Thyroid gland (tissue), 4 donors: ENCODE measurements at places on chromosomes 2 and 18.

DNA sequence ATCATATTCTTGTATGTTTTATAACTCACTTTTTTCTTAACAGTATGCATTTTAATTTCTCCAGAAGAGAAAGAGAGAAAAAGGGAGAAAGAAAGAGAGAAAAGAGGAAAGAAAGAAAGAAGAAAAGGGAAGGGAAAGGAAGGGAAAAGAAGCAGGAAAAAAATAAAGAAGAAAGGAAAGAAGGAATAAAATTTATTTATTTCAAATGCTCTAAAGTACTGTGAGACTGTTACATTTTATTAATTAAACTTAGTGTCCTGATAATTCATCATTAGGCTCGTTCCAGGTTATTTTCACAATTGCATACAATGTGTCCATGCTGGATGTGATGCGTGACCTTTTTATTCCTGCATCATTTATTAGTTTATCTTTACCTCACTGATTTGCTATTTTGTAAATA is 1023.4 kb upstream of the KLHL29 start:
- no peaks in the 10 kb centered on the region for H3K27me3 ChIP-seq
- DNase-seq = no peak
- H3K4me3 ChIP-seq = no peak overlapping the region
- no peak overlapping the region for H3K27ac ChIP-seq

DNA sequence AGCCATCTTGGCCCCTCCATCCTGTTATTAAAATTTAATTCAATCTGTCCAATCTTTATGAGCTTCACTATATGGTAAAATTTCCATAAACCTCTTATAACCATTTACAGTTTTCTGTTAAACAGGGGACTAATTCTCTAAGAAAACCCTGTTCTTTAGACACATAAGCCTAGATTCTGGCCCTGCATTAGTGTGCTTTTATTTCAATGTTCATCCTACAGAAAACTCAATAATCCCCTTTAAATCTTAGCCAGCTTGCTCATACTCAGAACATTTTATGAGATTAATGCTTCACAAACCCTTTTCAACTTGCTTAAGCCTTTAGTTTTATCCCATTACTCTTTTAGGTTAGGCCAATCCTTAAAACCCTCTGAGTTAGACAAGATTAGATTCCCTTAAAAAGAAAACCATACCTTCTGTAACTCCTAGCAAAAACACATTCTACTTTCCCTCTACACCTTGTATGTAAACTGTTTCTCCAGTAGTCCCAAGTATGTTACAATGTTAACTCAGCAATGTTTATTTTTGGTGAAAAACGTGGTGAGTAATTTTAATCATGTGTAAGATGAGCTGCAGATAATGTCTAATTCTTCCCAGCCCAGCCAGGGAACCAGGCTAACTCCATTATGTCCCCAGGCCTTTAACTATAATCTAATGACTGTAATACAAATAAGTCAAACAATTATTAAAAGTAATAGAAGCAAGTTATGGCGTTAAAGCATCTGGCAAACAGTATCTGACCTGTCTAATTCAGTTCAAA is 1953.4 kb upstream of the LRRTM1 start:
- no peaks in the 10 kb centered on the region for H3K36me3 ChIP-seq
- H3K4me1 ChIP-seq = no peaks in the 10 kb centered on the region
- no peaks in the 10 kb centered on the region for H3K27me3 ChIP-seq
- H3K4me3 ChIP-seq = no peak overlapping the region
- no peak overlapping the region for H3K27ac ChIP-seq
- no peak for DNase-seq

GRCh38 chr2:67783026-67783425 is 279.8 kb downstream of the C1D start:
- H3K36me3 ChIP-seq = no peaks in the 10 kb centered on the region
- no peak overlapping the region for H3K4me3 ChIP-seq
- H3K27ac ChIP-seq = peak overlapping the region; percentile 69

GRCh38 chr2:95234816-95235215 is 27.5 kb downstream of the ZNF892 start:
- H3K4me1 ChIP-seq = peaks cover 30% of the 10 kb centered on the region
- peak overlapping the region; percentile 5 for H3K27ac ChIP-seq
- H3K27me3 ChIP-seq = no peaks in the 10 kb centered on the region

- peak; percentile 95 for DNase-seq
- peak overlapping the region; percentile 98 for H3K27ac ChIP-seq
- peak overlapping the region; percentile 14 for H3K4me3 ChIP-seq
- H3K4me1 ChIP-seq = peaks cover 89% of the 10 kb centered on the region
- no peaks in the 10 kb centered on the region for H3K27me3 ChIP-seq
These were observed 16.8 kb downstream of the GNLY start for GRCh38 chr2:85710687-85711577.

DNA sequence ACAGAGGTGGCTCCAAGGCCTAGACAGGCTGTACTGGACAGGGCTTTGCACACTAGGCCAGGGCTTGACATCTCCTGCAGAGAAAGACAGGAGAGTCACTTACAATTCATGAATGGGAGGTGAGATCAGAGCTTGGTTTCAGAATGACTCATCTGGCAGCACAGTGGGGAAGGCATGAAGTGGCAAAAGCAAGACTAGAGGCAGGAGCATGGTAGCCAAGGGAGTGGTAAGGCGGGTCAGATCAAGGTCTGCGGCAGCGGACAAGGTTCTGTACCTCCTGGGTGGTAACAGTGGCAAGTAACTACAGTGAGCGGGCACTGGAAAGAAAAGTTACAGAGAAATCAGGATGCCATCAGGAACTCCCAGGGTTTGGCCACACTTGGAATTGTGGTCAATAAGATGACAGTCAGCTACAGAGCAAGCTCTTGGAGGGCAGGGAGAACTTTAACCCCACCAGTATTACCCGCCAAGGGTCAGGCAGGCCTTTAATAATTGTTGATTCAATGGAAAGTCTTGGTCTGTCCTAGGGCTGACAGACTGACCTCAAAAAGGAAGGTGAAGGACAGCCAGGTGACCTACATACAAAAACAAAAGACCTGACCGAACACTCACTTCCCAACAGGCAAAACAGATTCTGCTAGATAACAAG is 5.7 kb downstream of the MCFD2 start:
- peaks cover 38% of the 10 kb centered on the region for H3K36me3 ChIP-seq
- peak; percentile 8 for DNase-seq
- H3K27me3 ChIP-seq = no peaks in the 10 kb centered on the region
- H3K4me3 ChIP-seq = no peak overlapping the region

- H3K4me1 ChIP-seq = no peaks in the 10 kb centered on the region
- no peak overlapping the region for H3K4me3 ChIP-seq
- H3K36me3 ChIP-seq = no peaks in the 10 kb centered on the region
- DNase-seq = no peak
These were observed 147.1 kb downstream of the IKZF2 start for GRCh38 chr2:213004197-213004821.

- H3K4me1 ChIP-seq = no peaks in the 10 kb centered on the region
- no peak overlapping the region for H3K4me3 ChIP-seq
- H3K36me3 ChIP-seq = no peaks in the 10 kb centered on the region
- DNase-seq = no peak
These were observed 413.8 kb downstream of the FBXO15 start for GRCh38 chr18:73733806-73734314.

DNA sequence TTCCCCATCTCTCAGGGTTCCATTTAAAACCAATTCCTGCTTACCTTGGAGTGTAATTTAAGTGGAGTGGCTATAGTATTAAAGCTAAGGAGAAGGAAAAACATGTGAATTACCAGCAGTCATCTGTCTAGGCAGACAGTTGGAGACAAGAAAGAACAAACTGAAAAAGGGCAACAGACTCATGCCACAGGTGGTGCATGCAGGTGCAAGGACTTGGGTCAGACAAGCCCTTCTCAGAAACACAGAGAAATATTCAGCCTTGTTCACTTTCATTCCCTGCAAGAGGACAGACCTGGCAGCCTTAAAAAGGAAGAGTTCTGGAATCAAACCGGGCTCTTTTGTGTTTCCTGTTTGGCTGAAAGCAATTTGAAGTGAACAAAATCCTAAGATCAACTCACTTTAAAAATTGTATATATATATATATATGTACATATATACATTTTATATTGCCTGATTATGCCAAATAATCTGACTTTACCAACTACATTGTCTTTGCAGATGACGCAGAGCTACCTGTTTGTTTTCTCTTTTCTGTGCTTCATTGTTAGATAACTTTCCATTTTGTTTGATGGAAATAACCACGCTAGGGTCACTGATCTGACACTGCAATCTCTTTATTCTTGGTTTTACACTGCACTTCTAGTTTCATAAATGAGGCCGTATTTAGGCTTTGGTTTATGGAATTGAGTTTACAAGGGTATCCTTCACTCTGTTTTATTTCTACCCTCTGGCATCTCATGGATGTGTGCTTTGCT is 35.1 kb upstream of the VPS54 start:
- no peak overlapping the region for H3K27ac ChIP-seq

GRCh38 chr18:49547701-49548100 is 14.2 kb upstream of the LIPG start:
- H3K4me1 ChIP-seq = peaks cover 10% of the 10 kb centered on the region
- H3K36me3 ChIP-seq = no peaks in the 10 kb centered on the region
- H3K27ac ChIP-seq = no peak overlapping the region
- H3K4me3 ChIP-seq = no peak overlapping the region
- DNase-seq = no peak
- H3K27me3 ChIP-seq = no peaks in the 10 kb centered on the region

DNA sequence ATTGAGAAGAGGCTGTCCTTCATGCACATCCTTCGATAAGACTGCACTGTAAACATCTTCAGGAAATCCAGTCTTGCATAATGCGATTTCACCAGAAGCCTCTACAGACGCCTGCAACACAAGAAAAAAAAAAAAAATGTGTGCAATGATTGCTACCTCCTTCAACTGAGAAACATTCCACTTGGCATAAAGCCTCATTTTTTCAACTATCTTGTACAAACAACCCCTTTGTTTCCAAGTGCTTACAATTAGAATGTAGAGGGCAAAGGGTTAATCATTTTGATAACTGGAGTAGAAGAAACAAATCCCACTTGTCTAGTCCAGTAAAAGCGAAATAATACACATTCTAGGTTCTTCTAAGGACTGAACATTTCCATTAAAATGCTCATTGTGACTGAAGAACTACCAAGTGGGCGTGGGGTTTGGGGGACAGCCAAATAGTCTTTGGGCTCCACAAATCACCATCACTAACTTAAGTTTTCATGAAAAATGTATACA is 29.2 kb downstream of the CDH2 start:
- no peak overlapping the region for H3K4me3 ChIP-seq
- peak; percentile 28 for DNase-seq
- no peak overlapping the region for H3K27ac ChIP-seq
- H3K4me1 ChIP-seq = peaks cover 9% of the 10 kb centered on the region
- H3K27me3 ChIP-seq = no peaks in the 10 kb centered on the region

DNA sequence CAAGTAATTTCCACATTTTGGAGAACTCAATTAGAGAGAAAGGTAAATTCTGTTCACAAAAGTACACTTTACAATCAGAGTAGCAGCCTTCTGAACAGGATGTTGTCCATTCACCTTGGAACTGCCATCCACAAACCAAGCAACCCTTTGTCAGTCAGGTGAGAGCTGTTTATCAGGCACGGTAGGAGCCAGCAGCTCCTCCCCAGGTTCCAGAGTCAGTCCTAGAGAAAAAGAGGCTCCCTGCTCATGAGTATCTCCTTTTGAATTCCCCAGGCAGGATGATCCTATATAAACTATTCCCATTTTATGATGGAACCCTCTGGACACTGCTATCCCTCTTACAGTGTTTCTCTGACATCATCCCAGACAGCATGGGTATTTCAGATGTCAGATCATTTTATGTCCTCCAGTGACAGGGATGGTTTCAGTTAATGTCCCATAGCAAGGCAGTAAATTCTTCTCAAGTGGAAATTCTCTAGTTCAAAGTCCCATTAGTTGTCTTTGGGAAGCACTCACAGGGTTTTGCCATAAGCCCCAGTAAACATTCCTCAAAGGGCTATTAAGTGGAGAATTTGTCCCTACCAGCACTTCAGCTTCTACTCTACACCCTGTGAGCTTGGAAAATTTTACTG is 34.5 kb upstream of the CSRNP3 start:
- H3K27ac ChIP-seq = no peak overlapping the region
- no peak for DNase-seq
- H3K36me3 ChIP-seq = no peaks in the 10 kb centered on the region
- no peak overlapping the region for H3K4me3 ChIP-seq

DNA sequence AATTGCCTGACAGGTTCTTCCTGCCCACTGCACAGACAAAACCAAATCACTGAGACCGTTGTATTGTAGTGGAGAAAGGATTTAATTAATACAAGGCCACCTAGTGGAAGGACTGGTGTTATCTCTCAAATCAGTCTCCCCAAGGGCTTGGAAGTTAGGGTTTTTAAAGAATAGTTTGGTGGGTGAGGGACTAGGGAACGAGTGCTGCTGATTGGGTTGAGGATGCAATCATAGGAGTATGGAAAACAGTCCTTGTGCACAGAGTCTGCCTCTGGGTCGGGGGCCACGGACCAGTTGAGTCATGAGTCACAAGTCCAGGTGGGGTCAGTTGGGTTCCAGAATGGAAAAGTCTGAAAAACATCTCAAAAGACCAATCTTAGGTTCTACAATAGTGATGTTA is 89.1 kb downstream of the B3GNT2 start:
- H3K4me1 ChIP-seq = peaks cover 17% of the 10 kb centered on the region
- H3K36me3 ChIP-seq = no peaks in the 10 kb centered on the region
- no peak overlapping the region for H3K27ac ChIP-seq
- no peak for DNase-seq
- H3K27me3 ChIP-seq = no peaks in the 10 kb centered on the region

DNA sequence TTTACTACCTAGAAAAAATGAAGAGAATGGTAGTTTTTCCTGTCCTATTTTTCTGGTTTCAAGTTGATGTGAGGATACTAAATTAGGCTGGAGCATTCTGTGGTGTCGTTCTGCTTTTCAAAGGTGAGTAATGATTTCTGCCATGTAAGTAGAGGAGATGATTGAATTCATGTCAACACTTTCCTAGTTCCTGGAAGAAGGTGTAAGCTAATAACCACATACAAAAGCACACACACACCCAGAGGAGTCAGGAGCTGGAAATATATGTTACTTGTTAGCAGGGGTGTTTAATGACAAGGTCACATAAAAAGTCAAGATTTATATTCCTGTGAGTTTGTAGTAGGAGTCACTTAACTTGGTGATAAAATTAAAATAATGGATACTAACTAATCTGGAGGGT is 172.1 kb downstream of the TMX3 start:
- H3K36me3 ChIP-seq = no peaks in the 10 kb centered on the region
- no peak overlapping the region for H3K4me3 ChIP-seq
- no peaks in the 10 kb centered on the region for H3K27me3 ChIP-seq
- DNase-seq = no peak
- no peaks in the 10 kb centered on the region for H3K4me1 ChIP-seq
- no peak overlapping the region for H3K27ac ChIP-seq

GRCh38 chr2:238848976-238849853 is 1.3 kb downstream of the TWIST2 start:
- peaks cover 29% of the 10 kb centered on the region for H3K27me3 ChIP-seq
- peak overlapping the region; percentile 65 for H3K27ac ChIP-seq
- H3K4me3 ChIP-seq = no peak overlapping the region
- no peaks in the 10 kb centered on the region for H3K36me3 ChIP-seq

- DNase-seq = no peak
- H3K36me3 ChIP-seq = peaks cover 4% of the 10 kb centered on the region
- H3K27me3 ChIP-seq = no peaks in the 10 kb centered on the region
- H3K4me1 ChIP-seq = peaks cover 6% of the 10 kb centered on the region
These were observed 35.8 kb downstream of the PUM2 start for GRCh38 chr2:20314562-20315501.

- DNase-seq = no peak
- H3K36me3 ChIP-seq = peaks cover 9% of the 10 kb centered on the region
- peaks cover 35% of the 10 kb centered on the region for H3K4me1 ChIP-seq
- H3K27me3 ChIP-seq = peaks cover 37% of the 10 kb centered on the region
- H3K4me3 ChIP-seq = no peak overlapping the region
These were observed 2.8 kb upstream of the PCGF1 start for GRCh38 chr2:74510272-74510671.

GRCh38 chr2:1854729-1855547 is 110.6 kb upstream of the PXDN start:
- no peaks in the 10 kb centered on the region for H3K36me3 ChIP-seq
- peaks cover 9% of the 10 kb centered on the region for H3K4me1 ChIP-seq
- no peak overlapping the region for H3K27ac ChIP-seq
- peak; percentile 70 for DNase-seq
- no peak overlapping the region for H3K4me3 ChIP-seq
